ENCODE measurements at places on chromosomes 6 and 20.
A peak's percentile ranks its signal among the peaks of the same experiment; 100 is the strongest.

- DNase-seq = no peak
These were observed 100.0 kb upstream of the CARMIL1 start for GRCh38 chr6:25179051-25179778.

GRCh38 chr6:135505648-135506047 lies 8.1 kb upstream of the AHI1 start:
- DNase-seq = no peak

DNA sequence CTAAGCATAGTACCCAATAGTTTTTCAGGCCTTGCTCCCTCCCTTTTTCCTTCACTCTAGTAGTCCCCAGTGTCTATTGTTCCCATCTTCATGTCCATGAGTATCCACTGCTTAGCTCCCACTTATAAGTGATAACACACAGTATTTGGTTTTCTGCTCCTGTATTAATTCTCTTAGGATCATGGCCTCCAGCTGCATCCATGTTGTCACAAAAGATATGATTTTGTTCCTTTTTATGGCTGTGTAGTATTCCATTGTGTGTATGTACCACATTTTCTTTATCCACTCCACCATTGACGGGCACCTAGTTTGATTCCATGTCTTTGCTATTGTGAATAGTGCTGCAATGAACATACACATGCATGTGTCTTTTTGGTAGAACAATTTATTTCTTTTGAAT lies 102.9 kb downstream of the FAXC start:
- no peak for DNase-seq

DNA sequence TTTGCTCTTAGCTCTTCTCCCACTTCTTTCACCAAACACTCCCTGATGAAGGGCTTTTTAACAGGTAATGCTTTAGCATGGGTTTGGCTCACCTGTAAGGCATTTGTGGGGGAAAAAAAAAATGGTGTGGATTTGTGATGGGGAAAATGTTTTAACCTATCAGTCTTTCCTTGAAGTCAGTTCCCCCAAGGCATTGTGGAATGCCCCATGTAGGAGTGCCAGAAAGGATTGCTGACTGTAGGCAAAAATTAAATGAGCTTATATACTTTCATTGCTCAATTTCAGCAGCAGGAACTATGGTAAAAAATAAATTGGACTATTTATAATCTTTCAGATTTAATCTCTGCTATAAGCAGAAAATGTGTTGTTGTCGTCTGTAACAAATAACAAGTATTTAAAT lies 10.6 kb upstream of the SASH1 start:
- DNase-seq = no peak

DNA sequence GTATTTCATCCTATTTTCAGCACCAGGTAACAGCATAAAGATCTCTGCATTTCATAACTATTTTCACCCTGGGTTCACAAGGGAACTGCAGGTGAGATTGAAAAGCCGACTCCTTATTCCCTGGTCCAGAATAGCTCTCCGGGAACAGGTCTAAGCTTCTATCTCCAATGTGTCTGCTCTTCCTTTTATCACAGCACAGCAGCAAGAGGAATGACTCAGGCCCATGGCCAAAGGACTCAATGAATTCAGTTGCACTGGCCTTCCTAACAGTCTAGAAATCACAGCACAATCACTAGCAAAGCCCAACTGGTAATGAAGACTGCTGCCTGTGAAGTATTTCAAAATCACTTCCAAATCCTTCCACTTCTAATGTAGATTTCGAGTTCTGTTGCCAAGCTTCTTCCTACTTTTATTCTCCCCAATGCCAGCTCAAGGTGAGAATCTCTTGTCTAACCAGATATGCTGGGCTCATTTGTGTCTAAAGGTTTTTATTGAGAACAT lies 30.7 kb downstream of the HMGN3 start:
- no peak for DNase-seq

- no peak for DNase-seq
These were observed 58.7 kb upstream of the MTHFD1L start for GRCh38 chr6:150806790-150807189.

GRCh38 chr20:3741836-3742458 lies 9.5 kb downstream of the HSPA12B start:
- DNase-seq = no peak

DNA sequence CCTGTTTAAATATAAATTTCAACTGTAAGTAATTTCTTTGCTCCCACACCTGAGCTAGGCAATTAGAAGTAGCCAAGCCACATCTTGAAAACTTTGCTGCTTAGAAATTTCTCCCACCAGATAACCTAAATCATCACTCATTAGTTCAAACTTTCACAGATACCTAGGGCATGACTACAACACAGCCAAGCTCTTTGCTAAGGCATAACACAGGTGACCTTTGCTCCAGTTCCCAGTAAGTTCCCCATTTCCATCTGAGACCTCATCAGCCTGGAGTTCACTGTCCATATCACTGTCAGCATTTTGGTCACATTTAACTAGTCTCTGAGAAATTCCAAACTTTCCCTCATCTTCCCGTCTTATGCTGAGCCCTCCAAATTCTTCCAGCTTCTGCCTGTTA lies 79.8 kb upstream of the OPRM1 start:
- no peak for DNase-seq

- DNase-seq = no peak
These were observed 55.8 kb upstream of the IYD start for GRCh38 chr6:150312844-150313584.

DNA sequence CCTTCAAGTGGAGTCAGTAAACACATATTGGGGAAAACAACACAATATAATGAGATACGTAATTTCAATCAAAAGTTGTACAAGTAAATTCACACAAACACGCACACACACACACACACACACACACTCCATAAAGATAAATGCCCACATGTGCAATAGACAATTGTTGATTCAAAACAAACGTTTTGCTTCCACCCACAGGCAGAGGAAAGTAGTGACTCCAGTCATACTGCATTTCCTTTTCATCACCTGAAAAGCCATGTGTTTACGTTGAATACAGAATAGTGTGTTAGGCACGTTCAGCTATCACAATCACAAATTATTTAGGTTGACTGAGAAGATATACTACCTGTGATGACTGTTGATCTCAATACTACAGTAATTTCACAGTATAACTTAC lies 443.8 kb upstream of the MANEA start:
- DNase-seq = no peak

DNA sequence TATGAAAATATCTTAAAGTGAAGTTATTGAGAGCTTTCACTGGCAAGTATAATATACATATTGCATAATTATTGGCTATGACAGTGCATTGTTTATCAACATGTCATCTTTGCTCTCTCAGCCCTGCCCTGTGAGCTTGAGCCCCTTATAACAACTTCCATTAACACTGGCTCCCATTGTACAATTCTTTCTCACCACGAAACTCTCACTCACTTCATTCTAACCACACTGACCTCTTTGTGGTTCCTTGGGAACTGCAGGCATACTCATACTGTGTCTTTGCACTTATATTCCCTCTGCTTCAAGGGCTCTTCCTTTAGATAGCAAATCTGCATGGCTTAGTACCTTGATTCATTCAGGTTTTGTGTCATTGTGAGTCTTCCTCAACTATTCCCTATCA lies 411.8 kb downstream of the CDKAL1 start:
- peak; percentile 19 for DNase-seq

DNA sequence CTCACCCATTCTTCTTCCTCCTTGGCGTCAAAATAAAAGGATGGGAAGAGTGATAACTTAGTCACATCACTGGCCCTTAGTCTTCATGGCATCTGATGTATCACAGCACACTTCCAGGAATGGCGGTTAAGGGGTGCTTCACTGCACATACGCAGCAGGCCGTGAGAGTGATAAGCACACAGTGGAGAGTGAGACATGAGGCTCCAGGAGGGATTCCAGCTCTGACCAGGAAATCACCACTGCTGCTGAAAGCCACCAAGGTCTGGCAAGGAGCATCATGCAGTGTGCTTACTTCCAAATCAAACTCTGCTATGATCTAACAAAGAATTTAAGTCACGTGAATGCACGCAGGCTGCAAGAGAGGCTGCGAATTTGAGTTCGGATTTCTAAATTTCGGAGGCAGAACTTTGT lies 62.4 kb downstream of the ARID1B start:
- no peak for DNase-seq

DNA sequence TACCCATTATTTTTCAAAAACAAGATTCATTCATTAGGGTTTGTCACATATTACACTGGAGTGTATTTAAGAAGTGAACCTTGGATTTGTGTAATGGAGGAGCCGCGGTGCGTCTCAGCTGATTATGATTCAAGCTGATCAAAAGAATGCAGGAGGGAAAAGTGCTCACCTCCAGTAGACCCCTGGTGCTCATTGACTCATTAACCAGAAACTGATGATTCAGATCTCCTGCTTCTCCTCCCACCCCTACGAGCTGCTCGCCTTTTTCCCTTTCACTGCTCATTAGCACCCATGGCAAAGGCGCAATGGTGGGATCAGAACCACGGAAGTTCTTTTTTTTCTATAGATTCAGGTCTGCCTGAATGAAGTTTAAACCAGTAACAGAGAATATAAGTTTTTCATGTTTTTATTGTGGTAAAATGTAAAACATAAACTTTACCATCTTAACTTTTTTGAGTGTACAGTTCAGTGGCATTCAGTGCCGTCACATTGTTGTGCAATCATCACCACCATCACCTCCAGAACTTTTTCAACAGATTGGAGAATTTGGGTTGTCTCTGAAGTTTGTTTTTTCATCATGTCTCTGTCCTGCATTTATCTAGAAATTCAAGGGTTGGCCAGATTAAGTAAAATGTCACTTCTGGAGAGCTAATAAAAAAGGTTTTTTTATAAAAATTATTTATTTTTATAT lies 101.6 kb downstream of the LINC00237 start:
- DNase-seq = no peak
